CD8-positive, alpha-beta T cell (primary cell): ENCODE measurements at places on chromosomes 7 and 10.

- no peak for DNase-seq
Observed at GRCh38 chr10:105023211-105024111, 382.4 kb downstream of the SORCS3 start.

- DNase-seq, result no peak
Observed at GRCh38 chr10:126099366-126099765, 203.0 kb downstream of the FANK1 start.

DNA sequence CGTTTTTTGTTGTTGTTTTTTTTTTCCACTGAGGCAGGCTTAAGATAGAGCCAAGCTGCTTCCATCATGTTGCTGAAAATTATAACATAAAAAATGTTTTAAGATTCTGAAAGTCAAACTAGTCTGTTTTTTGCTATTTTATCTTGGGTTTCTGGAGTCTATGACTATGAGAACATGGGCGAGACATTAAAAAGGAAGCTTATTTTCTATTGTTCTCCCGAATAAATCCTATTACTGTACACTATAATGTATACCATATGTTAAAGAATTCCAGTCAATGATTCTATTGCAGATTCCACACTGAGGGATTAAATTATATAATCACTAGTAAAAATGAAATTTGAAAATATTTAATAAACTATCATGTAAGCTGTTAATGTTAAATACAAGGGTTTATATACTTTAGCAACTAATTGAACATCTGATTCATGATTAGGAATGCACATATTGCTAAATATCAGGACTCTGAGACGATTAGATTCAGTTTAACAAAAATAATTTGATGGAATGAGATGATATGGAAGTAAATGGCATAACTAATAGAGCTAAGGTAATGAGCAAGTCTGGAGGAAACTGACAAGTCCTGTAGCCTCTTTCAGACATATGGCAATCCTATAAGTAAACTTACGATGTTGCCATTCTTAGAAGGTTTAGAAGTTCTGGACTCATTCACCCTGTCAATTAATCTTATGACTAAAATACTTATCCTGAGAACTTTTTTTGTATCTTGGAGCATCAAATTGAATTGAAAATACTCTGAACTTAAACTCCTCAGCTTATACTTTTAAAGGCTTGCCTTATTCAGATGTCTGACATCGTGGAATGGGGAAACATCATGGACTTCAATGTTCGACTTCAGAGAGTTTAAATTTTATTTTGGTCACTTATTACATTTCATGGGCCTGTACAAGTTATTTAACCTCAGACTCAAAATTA lies 294.8 kb upstream of the DGKB start:
- DNase-seq, result no peak

- no peak for DNase-seq
Observed at GRCh38 chr10:85168243-85168642, 839.9 kb downstream of the CCSER2 start.

- no peak for DNase-seq
Observed at GRCh38 chr7:131152766-131153165, 174.9 kb upstream of the MKLN1 start.

- DNase-seq, result no peak
Observed at GRCh38 chr10:66538371-66538770, 387.5 kb upstream of the LRRTM3 start.

- DNase-seq, result no peak
Observed at GRCh38 chr10:61705022-61705613, 42.4 kb downstream of the CABCOCO1 start.

DNA sequence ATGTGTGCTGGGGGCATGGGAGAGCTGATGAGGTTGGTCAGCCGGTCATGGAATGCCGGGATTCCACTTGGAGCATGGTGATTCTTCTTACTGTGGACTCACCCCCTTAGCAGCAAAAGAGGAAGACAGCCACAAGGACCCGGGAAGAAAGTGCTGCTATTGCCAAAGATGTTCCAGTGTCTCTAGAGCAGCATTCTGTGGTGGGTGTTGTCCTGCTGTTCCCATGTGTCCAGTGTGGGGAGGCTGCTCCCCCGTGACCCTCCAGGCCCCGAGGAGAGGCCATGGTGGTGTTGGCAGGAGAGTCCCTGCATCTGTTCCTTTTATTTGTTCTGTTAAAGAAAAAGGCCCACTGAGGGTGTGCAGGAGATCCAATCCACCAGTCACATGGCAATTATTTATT lies 499.4 kb downstream of the RPS24 start:
- no peak for DNase-seq

- DNase-seq, result no peak
Observed at GRCh38 chr10:122333037-122333436, 41.5 kb upstream of the PLEKHA1 start.

DNA sequence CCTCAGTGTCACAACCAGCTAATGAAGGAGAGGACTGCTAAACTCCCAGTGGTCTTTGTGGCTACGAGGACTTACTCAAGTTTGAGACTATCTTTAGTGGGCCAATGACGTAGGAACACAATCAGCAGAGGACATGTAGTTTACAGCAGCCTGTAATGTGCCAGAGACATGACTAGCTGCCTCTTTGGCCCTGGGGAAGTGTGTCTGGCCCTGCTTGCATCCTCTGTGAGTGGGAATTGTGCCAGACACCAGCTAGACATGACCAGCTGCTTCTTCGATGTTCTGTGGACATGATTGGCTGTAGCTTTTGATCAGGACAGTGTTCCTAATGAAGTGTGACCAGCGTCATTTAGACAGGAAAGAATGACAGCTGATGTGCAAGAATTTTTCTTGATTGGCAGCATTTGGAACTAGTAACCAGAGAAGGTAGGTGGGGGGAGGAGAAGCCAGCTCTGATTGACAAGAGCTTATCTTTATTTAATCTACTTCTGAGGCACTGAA lies 141.7 kb downstream of the AUTS2 start:
- DNase-seq, result no peak

DNA sequence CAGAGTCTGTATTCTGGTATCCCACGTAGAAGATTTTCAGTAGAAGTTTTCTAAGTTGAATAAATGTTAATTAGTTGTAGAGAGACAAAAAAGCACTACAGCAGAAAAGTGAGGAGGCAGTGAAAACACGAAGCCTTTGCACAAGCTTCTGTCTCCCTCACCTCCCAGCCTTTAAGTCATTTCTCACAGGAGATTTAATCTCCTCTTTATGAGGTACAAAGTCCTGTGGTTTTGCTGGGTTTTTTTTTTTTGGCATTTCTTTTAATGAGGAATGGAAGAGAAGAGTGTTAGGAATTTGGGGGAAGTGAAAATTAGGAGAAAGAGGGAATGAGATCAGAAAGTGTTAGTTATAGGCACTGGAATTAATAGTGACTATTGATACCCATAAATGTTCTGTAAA lies 21.5 kb downstream of the SPAG6 start:
- no peak for DNase-seq

DNA sequence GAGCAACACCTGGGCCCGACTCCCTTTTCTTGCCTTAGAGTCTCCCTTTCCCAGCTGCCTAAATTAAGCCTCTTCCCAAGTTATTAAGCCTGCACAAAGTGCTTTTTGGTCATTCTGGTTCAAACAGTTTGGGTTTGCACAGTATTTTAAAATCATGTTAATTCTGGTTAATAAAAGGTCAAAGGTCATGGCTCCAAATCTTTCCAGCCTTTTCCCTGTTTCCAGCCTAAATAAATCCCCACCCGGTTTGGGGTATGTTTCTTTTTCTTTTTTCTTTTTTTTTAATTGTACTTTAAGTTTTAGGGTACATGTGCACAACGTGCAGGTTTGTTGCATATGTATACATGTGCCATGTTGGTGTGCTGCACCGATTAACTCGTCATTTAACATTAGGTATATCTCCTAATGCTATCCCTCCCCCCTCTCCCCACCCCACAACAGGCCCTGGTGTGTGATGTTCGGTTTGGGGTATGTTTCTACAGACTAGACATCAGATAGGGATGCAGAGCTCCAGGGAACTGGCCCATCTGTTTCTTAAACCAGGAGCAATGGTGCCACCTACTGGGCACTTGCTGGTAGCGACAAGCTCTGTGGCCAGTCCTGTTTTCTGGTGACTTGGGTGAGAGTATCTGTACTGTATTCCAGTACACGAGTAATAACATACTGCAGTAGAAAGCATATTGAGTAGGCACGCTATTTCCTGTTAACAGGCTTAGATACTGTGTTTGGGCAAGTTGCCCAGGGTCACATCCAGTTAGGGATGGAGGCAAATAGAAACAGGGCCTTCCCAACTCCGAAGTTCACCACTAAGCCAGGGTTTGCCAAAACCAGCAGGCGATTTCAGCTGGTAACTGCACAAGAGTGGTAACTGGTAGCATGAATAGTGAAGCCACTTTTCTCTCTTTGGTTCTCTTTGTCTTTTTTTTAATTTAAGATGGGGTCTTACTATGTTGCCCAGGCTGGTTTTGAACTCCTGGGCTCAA lies 60.6 kb upstream of the TRIM8 start:
- peak; percentile 84 for DNase-seq

- DNase-seq, result no peak
Observed at GRCh38 chr7:29892231-29892630, 85.9 kb downstream of the WIPF3 start.

DNA sequence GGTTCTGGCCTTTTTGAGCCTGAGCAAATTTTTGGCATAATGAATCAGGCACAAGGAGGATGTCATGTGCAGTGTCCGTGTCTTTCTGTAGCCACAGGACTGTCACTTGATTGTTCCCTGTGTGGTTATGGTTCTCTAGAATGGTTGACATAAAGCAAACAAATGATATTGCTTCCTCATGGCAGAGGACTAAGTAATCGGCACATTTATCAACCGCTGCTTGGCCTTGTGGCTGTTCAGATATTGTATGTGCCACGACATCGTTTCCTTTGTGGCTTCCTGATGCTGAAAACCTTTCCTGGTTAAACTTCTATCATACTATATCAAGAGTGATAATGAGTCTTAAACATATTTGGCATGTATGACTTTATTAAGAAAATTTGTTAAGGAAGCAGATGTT lies 598.8 kb downstream of the SUGCT start:
- no peak for DNase-seq

- DNase-seq, result no peak
Observed at GRCh38 chr10:34835908-34836508, 20.9 kb upstream of the PARD3 start.

DNA sequence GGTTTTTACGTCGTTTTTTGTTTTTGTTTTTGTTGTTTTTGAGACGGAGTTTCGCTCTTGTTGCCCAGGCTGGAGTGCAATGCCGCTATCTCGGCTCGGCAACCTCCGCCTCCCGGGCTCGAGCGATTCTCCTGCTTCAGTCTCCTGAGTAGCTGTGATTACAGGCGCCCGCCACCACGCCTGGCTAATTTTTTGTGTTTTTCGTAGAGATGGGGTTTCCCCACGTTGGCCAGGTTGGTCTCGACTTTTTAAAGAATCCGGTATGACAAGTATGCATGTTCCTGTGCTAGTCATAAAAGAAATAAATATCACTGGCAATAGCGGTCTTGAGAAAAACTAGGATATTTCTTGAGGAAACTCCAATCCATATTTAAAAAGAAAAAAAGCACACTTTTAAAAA lies 2.7 kb upstream of the ARL4A start:
- DNase-seq, result no peak

DNA sequence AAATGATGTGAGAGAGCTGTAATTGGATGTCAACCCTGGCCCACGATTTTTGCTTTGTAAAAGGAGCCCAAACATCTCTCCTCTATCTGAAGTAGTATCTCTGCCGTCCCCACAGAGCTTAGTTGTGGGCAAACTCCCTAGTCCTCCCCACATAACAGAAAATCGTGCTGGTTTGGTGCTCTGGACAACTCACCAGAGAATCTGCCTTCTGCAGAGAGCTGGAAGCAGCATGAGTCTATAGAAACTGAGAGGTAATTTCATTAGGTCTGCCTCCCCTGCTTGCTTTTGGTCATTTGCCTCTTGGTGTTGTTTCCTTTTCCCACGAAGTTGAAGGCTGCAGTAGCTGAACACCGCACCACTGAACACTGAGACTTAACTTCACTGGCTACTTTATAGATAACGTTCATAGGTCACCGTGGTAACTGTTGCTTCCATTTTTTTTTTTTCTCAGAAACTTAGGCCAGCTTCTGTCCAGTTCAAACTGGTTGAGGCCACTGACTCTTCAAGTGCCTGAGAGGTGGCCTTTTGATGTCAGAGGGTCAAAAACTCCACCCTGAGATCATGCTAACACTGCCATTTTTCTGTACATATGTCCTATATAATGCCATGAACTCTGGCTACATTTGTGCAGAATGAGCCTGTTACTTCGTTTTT lies 3.3 kb upstream of the CDCA7L start:
- DNase-seq, result no peak

DNA sequence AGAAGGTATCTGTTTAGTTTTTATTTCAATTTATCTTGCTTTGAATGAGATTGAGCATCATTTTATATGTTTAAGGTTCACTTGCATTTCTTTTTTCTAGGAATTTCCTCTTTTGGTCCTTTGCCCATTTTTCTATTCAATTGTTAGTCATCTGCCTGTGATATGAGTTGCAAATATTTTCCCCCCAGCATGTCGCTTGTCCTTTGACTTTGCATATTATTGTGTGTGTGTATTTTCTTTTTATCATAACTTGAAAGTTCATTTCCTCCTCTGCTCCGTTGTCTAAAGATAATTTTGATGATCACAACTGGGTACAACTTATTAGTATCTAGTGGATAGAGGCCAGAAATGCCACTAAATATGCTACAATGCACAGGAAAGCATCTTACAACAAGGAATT lies 132.7 kb upstream of the MDFIC start:
- DNase-seq, result no peak

DNA sequence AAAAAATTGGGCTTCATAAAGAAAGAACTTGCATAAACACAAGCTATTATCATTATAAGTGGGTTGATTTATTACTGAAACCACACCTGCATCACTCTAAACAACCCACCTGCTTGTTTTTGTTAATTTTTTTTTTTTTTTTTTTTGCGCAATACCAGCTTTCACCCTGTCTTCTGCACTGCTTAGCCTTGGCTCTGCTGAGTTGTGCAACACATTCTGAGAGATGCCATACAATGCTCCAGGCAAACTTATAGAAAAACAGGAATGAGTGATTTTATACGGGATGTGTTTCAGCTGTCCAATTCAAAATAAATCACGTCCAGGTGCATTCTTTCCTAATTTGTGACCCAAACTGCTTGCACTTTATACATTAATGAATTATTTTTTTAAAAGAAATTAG lies 923.6 kb downstream of the GATA3 start:
- DNase-seq, result no peak

DNA sequence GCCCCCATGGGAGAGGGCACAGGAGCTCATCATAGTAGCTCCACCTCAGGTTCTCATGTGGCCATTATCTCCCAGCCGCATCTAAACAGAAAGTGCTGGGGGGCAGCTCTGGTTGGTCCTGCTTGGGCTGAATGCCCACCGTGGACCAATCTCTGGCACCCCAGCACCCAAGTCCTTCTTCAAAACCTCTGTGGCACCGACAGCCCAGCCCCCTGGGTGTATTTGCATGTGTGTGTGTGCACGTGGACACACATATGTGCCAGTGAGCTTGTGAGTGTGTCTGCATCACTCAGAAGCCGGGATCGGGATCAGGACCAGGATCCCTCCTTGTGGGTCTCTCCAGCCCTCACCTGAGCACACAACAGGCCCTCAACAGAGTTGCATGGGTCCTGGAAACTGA lies 68.2 kb downstream of the ALOX5 start:
- no peak for DNase-seq
